ENCODE measurements at places on chromosomes 3 and 15. TPM values are rescaled to one million over a fixed set of nuclear protein-coding genes. Genes with fewer than 3 reads are reported as not detected.

Gene TPRG1
- polyA plus RNA-seq, result not detected

Gene ECE2
- 9.5 TPM for polyA plus RNA-seq

Gene CRABP1
- polyA plus RNA-seq, result 118 TPM

Gene PIF1
- 3.4 TPM for polyA plus RNA-seq
